ENCODE measurements at places on chromosomes 7 and 10.
A peak's percentile ranks its signal among the peaks of the same experiment; 100 is the strongest.

GRCh38 chr10:380313-380940 is 245.2 kb downstream of the ZMYND11 start:
- no peak overlapping the region for H3K27ac ChIP-seq
- peaks cover 9% of the 10 kb centered on the region for H3K36me3 ChIP-seq
- no peaks in the 10 kb centered on the region for H3K27me3 ChIP-seq
- no peak for DNase-seq
- H3K4me3 ChIP-seq, result peak overlapping the region; percentile 10
- H3K4me1 ChIP-seq, result peaks cover 22% of the 10 kb centered on the region

DNA sequence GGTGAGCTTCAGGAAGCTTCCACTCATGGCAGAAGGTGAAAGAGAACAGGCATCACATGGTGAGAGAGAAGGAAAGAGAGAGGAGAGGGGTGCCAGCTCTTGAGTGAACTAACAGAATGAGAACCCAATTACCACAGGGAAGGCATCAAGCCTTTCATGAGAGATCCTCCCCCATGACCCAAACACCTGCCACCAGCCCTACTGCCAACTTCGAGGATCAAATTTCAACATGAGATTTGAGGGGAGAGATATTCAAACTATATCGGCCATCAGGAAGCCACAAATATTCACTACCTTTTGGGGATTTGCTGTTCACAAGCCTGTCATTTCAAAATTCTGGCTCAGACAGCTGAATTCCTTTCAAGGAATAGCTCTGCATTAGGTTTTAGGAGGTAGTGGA is 39.9 kb upstream of the SMNDC1 start:
- H3K4me3 ChIP-seq, result no peak overlapping the region
- H3K27me3 ChIP-seq, result no peaks in the 10 kb centered on the region
- DNase-seq, result no peak
- no peaks in the 10 kb centered on the region for H3K4me1 ChIP-seq
- no peak overlapping the region for H3K27ac ChIP-seq
- no peaks in the 10 kb centered on the region for H3K36me3 ChIP-seq

DNA sequence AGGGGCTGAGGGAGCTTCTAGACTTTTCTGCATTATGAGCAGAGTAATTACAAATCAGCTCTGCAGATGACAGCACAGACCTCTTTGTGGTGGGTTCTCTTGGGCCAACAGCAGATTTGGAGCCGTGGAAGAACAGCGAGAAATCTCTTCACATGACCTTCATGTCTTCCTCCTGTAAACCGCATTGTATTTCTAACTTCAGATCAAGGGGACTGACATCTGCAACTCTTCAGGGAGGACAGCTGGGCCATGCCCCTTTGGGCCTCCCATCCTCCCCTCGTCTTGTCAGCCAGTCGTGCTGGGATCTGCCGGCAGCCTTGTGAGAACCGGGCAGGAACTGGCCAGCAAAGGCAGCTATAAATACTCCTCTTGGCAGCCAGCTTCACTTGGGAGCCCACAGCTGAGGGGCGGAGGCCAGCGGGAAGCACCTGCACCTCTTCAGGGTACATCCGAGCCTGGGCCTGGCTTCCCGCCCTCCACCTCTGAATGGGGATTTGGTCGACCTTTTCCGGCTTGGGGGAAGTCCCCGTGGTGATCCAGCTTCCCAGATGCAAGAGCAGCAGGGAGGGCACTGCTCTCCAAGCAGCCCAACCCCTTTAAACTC is 54.7 kb downstream of the STEAP1B start:
- H3K27me3 ChIP-seq, result no peaks in the 10 kb centered on the region
- peaks cover 10% of the 10 kb centered on the region for H3K4me1 ChIP-seq
- H3K27ac ChIP-seq, result no peak overlapping the region
- no peak for DNase-seq
- H3K4me3 ChIP-seq, result peak overlapping the region; percentile 14

GRCh38 chr7:105978035-105978434 is 15.0 kb downstream of the CDHR3 start:
- H3K36me3 ChIP-seq, result no peaks in the 10 kb centered on the region
- no peak overlapping the region for H3K4me3 ChIP-seq
- no peak for DNase-seq
- no peaks in the 10 kb centered on the region for H3K4me1 ChIP-seq

DNA sequence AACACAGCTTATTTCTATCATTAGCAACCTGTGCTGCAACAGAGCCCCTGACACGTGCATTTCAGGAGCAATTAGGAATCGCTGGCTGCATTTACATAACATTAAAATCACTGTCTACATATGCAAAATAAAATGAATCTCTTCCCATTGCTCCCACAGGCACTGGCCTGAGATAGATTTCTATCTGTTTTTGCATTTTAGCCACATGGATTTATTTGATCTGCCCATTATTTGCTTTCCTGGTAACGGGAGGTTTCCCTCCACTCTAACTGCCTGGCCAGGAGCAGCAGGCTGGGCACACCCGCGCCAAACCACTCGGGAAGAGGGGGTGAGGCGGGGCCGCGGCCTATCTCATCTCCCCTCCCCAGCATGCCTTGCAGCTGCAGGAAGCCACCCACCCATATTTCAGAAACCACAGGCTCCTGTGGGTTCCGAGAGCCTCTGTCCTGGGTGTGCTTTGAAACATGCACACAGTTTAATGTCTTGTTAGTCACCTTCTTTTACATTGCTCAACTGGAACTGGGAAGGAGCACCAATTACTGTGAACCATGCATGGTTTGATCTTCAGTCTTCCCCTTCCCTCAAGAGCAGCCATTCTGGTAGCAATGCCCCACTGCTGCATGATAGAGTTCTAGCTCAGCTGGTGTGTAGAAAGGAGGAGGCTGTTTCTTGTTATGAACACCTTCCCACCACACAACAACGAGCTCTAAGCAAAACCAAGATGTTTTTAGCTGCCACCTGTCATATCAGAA is 37.7 kb upstream of the IKZF1 start:
- H3K4me1 ChIP-seq, result no peaks in the 10 kb centered on the region
- no peak for DNase-seq
- H3K36me3 ChIP-seq, result no peaks in the 10 kb centered on the region
- H3K27ac ChIP-seq, result no peak overlapping the region
- H3K4me3 ChIP-seq, result no peak overlapping the region
- H3K27me3 ChIP-seq, result no peaks in the 10 kb centered on the region

DNA sequence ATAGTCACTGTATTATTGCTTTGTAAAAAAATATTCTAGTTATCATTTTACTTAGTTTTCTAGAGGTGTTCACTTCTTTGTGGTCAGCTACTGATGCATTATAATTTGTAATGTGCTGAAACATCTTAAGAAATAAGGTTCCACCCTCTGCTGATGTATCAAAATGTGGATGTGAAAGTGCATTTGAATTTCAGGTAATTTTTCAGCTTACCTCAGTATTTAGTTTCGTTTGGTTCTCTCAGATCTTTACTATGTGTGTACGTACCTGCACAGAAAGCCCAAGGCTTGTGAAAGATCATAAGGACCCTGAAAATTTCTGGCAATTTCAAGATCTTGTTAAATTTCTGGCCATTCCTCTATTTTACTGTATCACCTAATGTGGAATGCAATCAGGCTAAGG is 542.3 kb upstream of the TPK1 start:
- H3K4me3 ChIP-seq, result no peak overlapping the region
- H3K27ac ChIP-seq, result no peak overlapping the region
- no peaks in the 10 kb centered on the region for H3K27me3 ChIP-seq
- no peak for DNase-seq

DNA sequence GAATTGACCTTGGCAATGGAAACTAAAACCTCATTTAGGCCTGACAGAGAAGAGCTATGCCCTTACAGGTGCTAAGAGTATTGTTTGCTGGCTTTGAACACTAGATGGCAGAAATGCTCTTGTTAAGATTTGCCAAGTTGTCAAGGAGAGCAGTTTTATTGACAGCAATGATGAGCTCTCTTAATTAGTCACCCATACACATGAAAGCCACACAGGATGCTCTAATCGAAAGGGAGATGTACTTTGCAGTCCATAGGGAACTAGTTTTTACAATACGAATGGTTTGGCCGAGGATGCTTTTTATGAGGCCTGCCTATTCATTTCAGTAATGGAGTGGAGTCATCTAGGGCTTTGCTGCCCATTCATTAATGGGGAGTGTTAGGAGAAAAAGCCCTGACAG is 45.4 kb upstream of the MBL2 start:
- no peak overlapping the region for H3K4me3 ChIP-seq
- no peaks in the 10 kb centered on the region for H3K27me3 ChIP-seq
- no peaks in the 10 kb centered on the region for H3K36me3 ChIP-seq
- DNase-seq, result no peak
- no peak overlapping the region for H3K27ac ChIP-seq

DNA sequence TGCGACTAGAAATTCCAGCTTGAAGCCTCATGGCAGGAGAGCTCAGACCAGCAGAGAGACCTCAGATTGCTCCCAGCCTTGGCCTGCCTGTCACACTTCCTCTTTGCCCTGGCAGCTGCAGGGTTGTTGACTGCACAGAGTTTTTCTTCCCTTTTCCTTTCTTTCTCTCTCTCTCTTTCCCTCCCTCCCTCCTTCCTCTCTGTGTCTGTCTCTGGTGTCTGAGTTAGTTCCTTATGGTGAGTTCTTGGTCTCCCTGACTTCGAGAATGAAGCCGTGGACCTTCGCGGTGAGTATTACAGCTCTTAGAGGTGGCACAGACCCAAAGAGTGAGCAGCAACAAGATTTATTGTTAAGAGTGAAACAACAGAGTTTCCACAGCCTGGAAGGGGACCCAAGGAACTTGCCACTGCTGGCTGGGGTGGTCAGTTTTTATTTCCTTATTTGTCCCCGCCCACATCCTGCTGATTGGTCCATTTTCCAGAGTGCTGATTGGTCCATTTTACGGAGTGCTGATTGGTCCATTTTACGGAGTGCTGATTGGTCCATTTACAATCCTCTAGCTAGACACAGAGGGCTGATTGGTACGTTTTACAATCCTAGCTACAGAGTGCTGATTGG is 266.3 kb downstream of the RPS24 start:
- H3K27me3 ChIP-seq, result no peaks in the 10 kb centered on the region
- no peaks in the 10 kb centered on the region for H3K36me3 ChIP-seq
- H3K4me3 ChIP-seq, result peak overlapping the region; percentile 10

GRCh38 chr7:76423666-76424412 is 911 bp upstream of the ZP3 start:
- H3K4me3 ChIP-seq, result no peak overlapping the region
- no peaks in the 10 kb centered on the region for H3K36me3 ChIP-seq
- no peaks in the 10 kb centered on the region for H3K4me1 ChIP-seq
- no peak for DNase-seq
- H3K27ac ChIP-seq, result no peak overlapping the region

- no peak overlapping the region for H3K27ac ChIP-seq
- H3K27me3 ChIP-seq, result no peaks in the 10 kb centered on the region
- no peak overlapping the region for H3K4me3 ChIP-seq
- DNase-seq, result no peak
- no peaks in the 10 kb centered on the region for H3K36me3 ChIP-seq
Observed at GRCh38 chr10:48474765-48475365, 130.0 kb downstream of the ARHGAP22 start.

GRCh38 chr7:12801107-12801506 is 113.7 kb downstream of the ARL4A start:
- H3K36me3 ChIP-seq, result no peaks in the 10 kb centered on the region
- no peak overlapping the region for H3K27ac ChIP-seq
- H3K4me3 ChIP-seq, result no peak overlapping the region
- no peaks in the 10 kb centered on the region for H3K4me1 ChIP-seq
- no peak for DNase-seq

DNA sequence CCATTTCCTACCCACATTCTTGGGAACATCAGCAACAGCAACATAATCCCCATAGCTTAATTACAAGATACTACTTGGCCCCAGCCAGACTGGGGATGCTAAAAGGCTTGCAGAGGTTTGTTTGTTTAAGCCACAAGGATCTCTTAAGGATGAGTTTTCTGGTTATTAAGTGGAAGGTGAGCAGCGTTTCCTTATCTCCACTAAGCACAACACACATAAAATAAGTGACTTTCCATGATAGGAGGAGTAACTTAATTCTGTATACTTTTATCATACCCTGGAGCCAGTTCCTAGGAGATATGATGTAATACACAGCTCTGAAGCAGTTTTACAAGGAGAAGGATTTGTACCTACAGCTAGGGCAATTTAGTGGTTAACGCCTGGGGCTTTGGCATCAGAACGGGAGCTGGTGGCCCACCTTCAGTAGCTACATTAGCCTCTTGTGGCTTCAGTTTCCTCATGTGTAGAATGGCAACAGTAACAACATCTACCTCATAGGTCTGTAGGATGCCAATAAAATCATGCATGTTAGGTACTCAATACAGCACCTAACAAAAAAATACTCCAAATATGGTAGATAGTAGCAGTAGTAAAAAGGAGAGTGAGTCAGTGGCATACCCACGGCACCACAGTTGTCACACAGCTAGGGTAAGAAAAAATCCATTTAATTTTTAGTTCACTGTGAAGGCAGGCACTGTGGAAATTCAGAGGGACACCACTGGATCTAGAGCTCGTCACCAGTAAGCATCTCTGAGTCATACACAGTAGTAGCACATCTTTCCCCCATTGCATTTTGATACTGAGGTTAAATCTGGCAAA is 55.2 kb downstream of the DOCK4 start:
- no peak for DNase-seq
- no peak overlapping the region for H3K27ac ChIP-seq
- H3K27me3 ChIP-seq, result no peaks in the 10 kb centered on the region
- no peak overlapping the region for H3K4me3 ChIP-seq
- H3K36me3 ChIP-seq, result no peaks in the 10 kb centered on the region
- peaks cover 5% of the 10 kb centered on the region for H3K4me1 ChIP-seq

DNA sequence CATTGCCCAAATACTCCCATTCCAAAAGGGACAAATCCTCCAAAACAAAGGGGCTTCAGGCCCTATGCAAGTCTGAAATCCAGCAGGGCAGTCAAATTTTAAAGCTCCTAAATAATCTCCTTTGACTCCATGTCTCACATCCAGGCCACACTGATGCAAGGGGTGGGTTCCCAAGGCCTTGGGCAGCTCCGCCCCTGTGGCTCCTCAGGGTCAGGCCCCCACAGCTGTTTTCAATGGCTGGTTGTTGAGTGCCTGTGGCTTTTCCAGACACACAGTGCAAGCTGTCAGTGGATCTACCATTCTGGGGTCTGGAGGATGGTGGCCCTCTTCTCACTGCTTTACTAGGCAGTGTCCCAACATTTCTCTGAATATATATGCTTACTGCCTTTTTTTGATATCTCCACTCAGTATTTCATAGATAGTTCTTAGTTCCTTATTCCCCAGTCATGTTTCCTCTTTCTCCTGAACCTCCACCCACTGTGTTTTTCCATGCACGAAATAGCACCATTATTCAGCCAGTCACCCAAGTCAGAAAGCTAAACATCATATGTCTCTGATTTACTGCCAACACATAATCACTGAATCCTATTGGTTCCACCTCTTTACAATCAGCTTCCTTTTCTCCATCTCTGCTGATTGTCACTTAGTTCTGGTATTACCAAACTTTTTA is 172.6 kb upstream of the CACNA2D1 start:
- no peaks in the 10 kb centered on the region for H3K4me1 ChIP-seq
- no peaks in the 10 kb centered on the region for H3K27me3 ChIP-seq
- DNase-seq, result no peak
- H3K27ac ChIP-seq, result no peak overlapping the region
- no peaks in the 10 kb centered on the region for H3K36me3 ChIP-seq
- H3K4me3 ChIP-seq, result no peak overlapping the region

GRCh38 chr7:149081914-149082313 is 8.6 kb downstream of the ZNF786 start:
- no peak overlapping the region for H3K4me3 ChIP-seq
- H3K27me3 ChIP-seq, result no peaks in the 10 kb centered on the region
- H3K36me3 ChIP-seq, result no peaks in the 10 kb centered on the region
- DNase-seq, result no peak
- H3K4me1 ChIP-seq, result no peaks in the 10 kb centered on the region

- no peak overlapping the region for H3K27ac ChIP-seq
- DNase-seq, result no peak
- H3K4me3 ChIP-seq, result no peak overlapping the region
- no peaks in the 10 kb centered on the region for H3K27me3 ChIP-seq
- no peaks in the 10 kb centered on the region for H3K4me1 ChIP-seq
- no peaks in the 10 kb centered on the region for H3K36me3 ChIP-seq
Observed at GRCh38 chr7:10343108-10343507, 630.6 kb upstream of the PHF14 start.
